ENCODE measurements at places on chromosomes 6 and 20.

- no peak for DNase-seq
Measured at GRCh38 chr20:48674461-48674860, 153.3 kb downstream of the PREX1 start.

- DNase-seq, result no peak
Measured at GRCh38 chr6:144449911-144450597, 164.9 kb downstream of the UTRN start.

GRCh38 chr6:157144859-157145568 is 178.3 kb downstream of the TMEM242 start:
- DNase-seq, result no peak

- no peak for DNase-seq
Measured at GRCh38 chr6:107531868-107532267, 42.0 kb downstream of the SOBP start.

- DNase-seq, result no peak
Measured at GRCh38 chr6:126905917-126906316, 212.6 kb upstream of the RSPO3 start.

GRCh38 chr6:135910790-135911618 is 59.5 kb downstream of the PDE7B start:
- DNase-seq, result no peak

- no peak for DNase-seq
Measured at GRCh38 chr6:154306696-154307095, 49.9 kb downstream of the IPCEF1 start.

GRCh38 chr6:13425270-13425873 is 62.0 kb downstream of the GFOD1 start:
- DNase-seq, result no peak

- no peak for DNase-seq
Measured at GRCh38 chr20:20683481-20684321, 28.7 kb downstream of the RALGAPA2 start.

DNA sequence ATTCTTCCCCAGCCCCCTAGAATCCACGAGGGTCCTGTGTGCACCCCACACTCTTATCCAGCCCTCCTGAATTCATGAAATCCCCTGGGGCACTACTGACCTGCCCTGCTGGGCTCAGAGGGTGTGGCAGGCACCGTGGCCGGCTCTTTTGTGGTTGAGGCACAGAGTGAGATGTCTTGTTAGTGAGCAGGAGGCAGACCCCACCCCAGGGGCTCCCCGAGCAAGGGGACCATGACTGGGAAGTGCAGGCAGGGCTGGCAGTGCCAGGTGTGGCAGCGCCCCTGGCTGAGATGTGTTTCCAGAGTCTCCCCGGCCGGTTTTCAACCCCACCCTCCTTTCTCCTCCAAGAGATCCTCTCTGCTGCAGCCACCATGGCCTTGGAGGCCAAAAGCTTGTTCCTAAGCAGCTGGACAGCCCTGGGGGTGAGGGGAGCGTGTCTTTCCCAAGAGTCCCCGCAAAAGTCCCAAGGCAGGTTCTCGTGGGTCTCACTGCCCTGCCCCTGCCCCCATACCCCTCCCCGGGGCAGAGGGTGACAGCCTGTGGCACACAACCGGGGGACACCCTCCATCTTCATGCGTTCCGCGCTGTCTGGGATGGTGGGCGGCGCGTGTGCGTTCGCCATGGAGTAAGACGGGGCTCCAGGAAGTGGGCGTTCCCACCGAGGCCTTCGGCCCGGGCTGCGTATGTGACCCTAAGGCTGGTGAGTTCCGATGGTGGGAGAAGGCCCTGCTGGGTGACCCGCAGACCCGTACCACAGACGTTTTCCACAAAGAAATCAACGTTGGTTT is 208.9 kb downstream of the TAF4 start:
- no peak for DNase-seq

DNA sequence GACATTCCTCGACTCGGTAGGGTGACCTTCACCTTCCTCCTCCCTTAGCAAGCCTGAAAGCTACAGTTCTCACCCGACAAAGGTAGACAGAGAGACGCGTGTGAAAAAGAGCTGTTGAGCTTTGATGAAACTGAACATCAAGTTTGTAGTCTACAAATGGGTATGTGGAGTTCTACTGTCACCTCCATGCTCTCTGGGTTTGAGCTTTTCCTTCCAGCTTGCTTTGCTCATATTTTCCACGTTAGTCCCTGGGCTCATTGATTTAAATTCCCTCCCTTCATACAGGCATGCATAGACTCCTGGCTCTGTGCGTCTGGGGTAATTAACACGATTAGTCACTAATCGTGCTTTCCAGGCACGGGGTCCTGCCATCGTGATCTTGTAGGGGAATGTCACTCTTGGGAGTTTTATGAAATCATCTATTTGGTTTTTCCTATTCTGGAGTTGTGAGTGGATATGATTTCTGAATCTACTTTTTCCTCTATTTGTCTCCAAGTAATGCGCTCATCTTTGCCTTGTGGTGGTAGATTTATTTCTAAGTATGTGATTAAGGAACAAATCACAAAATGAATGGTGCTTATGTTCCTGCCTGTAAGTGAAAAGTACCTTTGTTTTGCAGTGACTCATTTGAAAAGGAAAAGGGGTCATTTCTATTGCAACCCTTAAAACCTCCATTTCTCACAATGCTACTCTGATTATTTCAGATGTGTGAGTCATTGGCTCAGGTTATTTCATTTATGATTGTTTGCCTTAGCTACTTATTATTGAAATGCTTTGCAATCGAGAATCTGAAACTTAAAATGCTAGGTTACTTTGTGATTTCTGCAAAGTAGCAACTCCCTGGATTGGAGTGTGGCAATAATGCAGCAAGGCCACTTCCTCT is 154.6 kb downstream of the ZDHHC14 start:
- DNase-seq, result no peak

GRCh38 chr20:46004889-46005473 is 3.7 kb upstream of the MMP9 start:
- DNase-seq, result no peak

DNA sequence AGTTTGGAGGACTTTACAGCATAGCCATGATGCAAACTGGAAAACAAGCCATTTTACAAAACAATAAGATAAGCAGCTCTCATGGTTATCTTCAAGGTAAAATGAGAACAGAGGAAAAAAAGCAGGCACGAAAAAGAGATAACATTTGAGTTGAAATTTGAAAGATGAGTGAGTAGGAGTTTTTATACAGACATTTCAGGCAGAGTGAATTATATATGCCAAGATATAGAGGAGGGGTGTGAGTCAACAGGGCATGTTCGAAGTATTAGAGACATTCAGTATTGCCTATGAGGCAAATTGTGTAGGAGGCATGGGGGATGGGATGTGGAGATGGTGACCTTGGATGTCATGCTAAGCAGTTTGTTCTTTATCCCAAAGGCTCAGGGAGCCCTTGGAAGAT is 240.5 kb upstream of the MAN1A1 start:
- DNase-seq, result no peak

- no peak for DNase-seq
Measured at GRCh38 chr20:62727584-62728027, 19.0 kb downstream of the NTSR1 start.

GRCh38 chr6:8918196-8918595 is 482.9 kb upstream of the SLC35B3 start:
- no peak for DNase-seq

DNA sequence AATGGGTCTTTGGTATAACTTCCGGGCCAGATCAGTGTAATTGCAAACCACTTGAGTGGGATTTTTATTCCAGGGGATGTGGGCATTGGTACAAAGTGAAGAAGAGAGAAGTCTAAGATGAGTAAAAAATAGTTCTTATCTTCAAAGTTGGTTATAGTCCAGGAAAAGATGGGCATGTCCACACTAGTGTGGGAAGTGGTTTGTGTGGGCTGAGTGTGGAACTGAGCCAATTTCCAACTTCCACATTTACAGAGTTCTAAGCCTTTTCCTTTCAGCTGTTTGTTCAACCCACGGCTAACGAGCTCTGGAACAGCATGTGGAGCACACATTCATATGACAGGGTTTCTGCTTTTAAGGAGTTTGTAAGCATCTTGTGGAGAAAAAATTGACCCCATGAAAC is 72.3 kb upstream of the IFNGR1 start:
- DNase-seq, result no peak

- peak; percentile 18 for DNase-seq
Measured at GRCh38 chr6:166046226-166046625, 121.4 kb downstream of the TBXT start.

GRCh38 chr6:2611092-2611491 is 139.6 kb downstream of the MYLK4 start:
- no peak for DNase-seq

DNA sequence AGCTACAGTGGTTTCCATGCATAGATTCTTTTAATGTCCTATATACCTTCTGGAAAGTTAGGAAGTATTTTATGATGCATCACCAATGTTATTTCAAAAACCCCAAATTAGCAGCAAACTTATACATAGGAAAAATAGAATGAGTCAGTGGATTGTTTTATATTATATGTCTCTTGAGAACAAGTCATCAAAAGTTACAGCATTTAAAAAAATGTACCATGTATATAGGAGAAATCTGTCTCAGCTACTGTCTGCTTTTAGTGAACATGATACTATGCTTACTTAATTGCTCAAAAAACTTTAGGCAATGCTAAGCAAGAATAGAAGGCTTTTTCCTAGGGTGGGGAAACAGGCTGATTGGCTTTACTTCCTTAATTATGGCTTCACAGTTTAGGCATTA is 365.3 kb downstream of the SAMD5 start:
- DNase-seq, result no peak

GRCh38 chr6:17197607-17198006 is 83.6 kb upstream of the RBM24 start:
- DNase-seq, result no peak

GRCh38 chr6:39056681-39057080 is 8.1 kb downstream of the GLP1R start:
- no peak for DNase-seq

- no peak for DNase-seq
Measured at GRCh38 chr6:168097621-168098430, 18.8 kb upstream of the FRMD1 start.

GRCh38 chr6:146337376-146337775 is 206.3 kb upstream of the RAB32 start:
- DNase-seq, result no peak

DNA sequence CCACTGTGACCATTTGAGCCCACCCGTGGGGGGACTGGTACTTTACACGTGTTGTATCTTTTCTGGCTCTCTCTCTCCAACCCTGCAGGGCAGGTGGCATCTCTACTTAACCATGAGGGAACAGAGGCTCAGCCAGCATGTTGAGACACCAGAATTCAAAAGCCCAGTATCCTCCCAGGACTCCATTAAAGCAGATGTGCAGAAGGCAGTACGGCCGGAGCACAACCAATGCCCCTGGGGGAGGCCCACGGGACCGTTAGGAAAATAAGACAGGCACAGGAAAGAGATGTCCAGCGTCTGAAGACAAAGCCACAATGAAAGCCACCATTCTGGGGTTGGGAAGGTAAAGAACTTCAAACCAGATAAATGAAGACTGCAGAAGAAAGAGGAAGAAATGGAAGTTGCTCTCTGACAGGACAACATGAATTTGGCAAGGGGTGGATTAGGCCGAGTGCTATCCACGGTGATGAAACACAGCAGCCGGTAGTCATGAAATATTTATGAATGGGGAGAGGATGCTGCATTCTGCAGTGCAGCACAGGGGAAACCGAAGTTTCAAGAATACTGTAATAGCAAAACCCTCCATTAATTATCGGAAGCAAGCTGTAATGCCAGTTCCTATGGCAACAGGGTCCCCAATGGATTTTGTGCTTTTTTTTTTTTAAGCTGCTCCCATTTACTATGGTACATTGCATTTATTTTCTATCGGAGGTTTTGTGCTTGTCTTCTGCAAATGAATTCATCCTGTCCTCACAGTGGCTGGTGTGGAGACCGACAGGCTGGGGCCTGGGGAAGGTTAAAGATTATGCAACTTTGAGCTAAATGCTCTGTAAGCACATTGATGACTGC is 179.4 kb downstream of the NRN1 start:
- DNase-seq, result no peak

GRCh38 chr6:53048431-53049195 is 16.6 kb upstream of the FBXO9 start:
- DNase-seq, result peak; percentile 47

DNA sequence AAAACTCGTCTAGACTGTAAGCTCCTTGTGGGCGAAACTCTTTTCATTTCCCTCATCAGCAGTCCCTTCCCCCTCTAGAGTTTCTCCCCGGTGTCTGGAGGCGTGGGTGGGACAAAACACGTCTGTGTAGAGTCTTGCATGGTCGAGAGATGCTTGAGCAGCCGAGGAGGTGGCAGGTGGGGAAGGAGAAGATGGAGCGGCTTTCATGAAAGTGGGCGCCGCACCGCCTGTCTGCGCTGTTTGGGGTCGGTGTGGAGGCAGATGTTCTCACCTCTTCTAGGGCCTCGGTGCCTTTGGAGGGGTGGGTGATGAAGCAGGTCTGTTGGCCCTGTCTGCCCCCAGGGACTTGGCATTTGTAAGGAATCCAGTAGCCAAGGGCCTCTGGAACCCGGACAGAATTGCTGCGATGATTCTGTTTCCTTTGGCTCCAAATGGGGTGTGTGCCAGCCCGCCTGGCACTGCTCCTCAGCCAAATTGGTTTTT is 1.2 kb downstream of the BRPF3 start:
- no peak for DNase-seq

DNA sequence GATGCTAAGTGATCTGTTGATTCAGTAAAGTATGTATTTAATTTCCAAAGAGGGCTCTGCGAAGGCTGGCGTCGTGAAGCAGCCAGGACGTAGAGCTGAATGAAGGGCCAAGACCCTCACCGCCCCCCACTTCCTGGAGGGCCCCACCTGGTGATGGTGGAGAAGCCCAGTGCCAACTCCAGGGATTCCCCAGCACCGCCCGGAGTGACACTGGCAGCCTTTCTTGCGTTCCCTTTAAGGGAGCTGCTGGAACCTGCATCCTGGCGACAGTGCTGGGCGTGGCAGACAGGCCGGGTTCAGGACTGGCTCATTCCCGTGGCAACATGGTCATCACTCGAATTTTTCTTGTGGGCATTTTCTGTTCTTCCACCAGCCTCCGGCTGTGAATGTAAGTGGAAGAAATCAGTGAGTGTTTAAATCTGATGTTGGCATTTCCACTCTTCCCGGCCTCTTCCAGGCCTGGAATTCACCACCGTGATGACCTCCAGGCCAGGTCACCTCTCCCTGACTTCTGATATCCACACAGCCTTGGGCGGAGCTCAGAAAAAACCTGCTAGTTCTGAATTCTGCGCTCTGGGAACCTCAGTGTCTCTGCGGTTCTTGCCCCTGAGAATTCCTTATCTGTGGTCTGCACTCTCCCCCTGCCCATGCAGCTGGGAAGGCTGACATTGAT is 57.4 kb upstream of the DACT2 start:
- no peak for DNase-seq

DNA sequence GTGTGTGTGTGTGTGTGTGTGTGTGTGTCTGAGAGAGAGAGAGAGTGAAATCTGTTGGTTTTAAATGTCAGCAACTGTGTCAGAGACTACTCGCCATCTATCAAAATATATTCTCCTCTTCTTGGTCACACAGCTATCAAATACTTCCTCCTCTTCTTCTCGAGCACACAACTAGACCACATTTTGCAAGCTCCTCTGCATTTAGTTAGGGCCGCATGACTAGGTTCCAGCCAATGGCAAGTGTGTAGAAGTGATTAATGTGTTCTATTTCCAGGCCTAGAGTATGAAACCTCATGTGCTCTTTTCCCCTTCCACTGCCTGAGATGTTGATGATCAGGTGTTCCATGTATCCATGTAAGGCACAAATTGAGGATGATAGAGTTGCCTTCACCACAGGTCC is 278.5 kb upstream of the MARCKS start:
- DNase-seq, result no peak

Data from GM04504 (cell line).